ENCODE measurements at places on chromosomes 4 and X.

- no peak for DNase-seq
These were observed 92.8 kb downstream of the AMELX start for GRCh38 chrX:11386001-11386523.

- no peak for DNase-seq
These were observed 21.0 kb upstream of the EFNB1 start for GRCh38 chrX:68807818-68808217.

DNA sequence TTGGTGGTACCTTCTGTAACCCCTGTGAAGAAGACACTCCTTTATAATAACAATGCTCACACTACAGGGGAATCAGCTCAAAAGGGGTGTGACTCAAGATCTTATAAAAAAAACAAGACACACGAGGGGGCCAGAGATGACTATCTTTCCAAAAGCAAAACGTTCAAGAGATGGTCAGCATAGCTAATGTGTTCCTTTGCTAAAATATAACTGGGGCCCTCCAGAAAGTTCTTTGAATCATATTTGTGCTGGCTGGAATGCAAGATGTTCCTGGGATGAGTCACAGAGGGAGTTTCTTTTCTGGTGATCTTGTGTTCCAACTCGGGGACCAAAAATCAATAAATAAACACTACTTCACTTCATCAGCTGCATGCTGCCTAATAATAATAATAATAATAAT is 46.5 kb downstream of the RAI2 start:
- no peak for DNase-seq

DNA sequence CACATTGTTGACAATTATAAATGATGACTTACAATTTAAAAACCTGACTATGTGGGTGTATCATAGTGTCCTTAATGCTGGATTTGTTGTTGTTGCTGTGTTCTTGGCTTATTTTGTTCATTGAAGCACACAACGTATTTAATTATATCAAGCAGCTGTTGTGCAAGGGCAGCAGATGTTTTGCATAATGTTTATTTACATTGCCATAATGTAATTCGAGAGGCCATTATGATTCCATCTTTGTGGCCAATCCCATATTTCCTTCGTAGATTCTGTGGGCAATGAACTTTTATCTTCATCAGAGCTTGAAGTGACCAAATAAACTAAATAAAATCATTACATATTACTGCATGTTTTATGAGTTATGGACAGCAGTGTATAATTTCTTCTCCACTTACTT is 422.6 kb upstream of the GALNTL6 start:
- no peak for DNase-seq

DNA sequence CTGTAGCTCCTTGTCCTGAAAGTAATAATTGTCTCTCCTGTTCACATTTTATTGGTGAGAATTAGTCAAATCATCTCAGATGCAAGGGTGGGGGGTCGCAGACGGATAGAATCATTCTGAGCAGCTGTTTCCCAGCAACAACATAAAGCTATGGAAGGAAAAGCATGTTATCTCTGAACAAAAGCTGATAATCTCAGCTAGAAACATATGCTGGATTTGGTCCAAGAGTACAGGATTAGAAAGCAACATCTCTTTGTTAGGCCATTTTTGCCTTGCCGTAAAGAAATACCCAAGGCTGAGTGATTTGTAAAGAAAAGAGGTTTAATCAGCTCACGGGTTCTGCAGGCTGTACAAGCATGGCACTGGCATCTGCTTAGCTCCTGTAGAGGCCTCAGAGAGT is 472.8 kb upstream of the BOD1L1 start:
- DNase-seq: no peak

- no peak for DNase-seq
These were observed 39.3 kb downstream of the CPE start for GRCh38 chr4:165418073-165418472.

DNA sequence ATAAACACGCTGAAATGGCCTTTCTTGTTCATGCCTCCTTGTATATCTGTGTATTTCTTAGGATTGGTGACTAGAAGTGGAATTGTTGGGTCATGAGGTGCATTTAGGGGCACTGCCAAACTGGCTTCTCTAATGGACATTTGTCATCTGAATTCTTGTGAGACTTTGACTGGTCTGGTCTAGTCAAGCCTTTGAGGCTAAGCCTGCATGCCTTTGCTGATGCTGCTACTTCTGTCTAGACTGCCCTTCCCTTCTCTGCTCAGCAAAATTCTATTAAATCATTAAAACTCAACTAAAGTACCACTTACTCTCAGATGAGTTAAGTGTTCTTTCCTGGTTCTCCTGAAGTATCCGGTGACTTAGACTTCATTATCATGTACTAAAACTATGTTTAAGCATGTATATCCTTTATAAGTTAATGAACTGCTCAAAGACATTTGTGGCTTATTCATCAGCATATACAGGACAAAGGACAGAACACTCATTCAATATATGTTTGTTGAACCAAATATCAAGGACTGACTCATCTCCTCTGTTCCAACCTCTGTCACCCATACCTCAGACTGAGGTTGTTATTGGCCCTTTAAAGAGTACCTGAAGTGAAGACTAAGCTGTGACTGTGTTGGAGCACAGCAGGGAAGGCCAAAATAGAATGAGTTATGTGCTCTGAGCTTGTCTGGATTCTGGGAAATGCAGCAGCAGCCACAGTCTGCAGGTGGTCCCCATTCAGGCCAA is 9.0 kb downstream of the TCEAL1 start:
- DNase-seq: no peak

- DNase-seq: no peak
These were observed 1.2 kb downstream of the RAB33B start for GRCh38 chr4:139455126-139455538.

DNA sequence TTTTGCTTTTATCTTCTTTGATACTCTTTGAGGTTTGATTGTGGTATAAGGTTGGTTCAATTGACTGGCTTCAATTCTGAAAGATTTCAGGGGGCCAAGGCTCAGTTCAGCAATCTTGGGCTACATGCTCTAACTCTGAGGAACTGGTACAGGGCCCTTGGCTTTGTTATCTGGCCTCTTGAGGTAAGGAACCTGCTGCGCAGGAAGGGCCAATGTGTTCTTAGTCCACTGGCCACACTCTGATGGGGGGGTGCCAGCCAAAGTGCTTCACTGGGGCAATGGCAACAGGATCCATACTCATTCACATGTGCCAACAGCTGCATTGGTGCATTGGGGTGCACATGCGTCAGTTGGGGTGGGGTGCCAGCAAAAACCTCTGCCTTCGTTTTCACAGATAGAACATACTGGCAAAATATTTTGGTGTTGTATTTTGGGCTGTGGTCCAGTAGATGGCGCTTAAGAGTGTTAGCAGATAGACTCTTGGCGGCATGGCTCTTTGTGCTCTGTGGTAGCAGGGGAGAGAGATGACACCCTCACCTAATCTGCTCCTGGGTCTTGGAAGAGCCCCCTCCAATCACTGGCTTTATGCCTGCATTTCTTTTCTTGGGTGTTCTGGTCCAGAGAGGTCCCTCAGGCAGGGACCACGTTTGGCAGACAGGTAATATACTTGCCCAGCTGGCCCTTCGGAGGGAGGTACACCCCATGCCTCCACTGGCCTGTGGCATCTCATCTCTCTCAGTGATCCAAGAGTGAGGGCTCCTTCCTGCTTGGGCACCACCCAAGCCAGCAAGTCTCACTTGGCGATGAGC is 42.9 kb downstream of the NDST3 start:
- no peak for DNase-seq

- no peak for DNase-seq
These were observed 90.8 kb upstream of the NPFFR2 start for GRCh38 chr4:71941001-71941400.

- no peak for DNase-seq
These were observed 95.6 kb upstream of the PCDH18 start for GRCh38 chr4:137627739-137628460.

DNA sequence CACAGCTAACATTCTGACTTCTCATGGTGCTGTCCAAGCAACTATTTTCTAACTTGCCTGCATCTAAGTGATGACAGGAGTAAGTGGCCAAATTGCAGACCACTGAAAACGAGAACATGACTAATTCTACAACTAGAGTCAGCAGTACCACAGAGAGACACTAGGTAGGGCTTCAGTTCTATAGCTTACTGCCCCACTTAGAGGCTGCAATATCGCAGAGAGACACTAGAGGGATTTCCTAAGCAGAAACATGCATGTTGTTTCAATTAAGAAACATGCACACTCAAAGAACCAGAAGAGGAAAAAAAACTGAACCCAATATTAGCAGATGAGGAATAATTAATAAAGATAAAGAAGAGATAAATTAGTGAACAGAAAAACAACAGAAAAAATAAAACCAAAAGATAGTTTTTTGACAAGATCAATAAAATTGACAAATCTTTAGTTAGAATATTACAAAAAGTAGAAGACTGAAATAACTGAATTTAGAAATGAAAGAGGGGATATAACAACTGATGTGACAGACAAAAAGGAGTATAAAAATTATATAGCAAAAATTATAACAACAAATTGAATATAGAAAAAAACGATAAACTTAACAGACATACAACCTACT is 100.8 kb downstream of the SPIN4 start:
- DNase-seq: no peak

DNA sequence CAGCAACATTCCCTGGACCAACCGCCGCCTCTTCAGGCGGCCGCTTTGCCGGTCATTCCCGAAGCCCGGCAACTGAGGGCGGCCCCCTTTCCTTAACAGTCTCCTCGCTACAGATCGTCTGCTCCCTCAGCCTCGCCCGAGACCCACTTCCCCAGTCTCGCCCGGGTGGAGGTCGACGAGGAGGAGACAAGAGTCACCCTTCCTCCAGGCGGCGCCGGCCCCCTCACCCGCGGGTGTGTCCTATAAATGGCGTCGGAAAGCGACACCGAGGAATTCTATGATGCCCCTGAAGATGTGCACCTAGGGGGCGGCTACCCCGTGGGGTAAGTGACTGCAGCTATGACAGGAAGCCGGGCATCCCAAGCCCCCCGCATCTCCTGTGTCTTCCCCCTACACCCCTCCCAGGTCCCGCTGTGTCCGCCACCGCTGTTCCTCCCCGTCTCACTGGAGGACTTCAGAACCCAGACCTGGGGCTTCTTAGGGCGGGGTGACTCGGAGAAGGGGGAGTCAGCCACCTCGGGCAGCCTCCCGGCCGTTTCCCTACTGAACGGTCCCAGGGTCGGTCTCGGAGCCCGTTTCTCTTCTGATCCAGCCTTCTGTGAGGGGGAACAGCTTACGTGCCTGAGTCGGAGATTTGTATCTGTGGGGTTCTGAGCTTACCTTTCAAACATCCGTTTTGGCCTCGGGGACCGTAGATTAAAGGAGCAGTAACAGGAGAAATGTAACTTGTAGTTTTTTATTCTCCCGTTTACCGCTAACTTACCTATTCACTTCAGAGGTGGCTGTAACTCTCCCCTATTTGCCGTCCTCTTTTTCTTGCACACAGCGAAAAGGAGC is 570 bp downstream of the WDR44 start:
- DNase-seq: peak; percentile 23

- no peak for DNase-seq
These were observed 5.1 kb downstream of the AFF1 start for GRCh38 chr4:86939729-86940575.

Data from stimulated activated CD4-positive, alpha-beta T cell treated with anti-CD3 and anti-CD28 coated beads, Interleukin-4, amount 100 ng/mL, for 48 hours (primary cell).